ENCODE measurements at places on chromosomes 11 and 22.

DNA sequence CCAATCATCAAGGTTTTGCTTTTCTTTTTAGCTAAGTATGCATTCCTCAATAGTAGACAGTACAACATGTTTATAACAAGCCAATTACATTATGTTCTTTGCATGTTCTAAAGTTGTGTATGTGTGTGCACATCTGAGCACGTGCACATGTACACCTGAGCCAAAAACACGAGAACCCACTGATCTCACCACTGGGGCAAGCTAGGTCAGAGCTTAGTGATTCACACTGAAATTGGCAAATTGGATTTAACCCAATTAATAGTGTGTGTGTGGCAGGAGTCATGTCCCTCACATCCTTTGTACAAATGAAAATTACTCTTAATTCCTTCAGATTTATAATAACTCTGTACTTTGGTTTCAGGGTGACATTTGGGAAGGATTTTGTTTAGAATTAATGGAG, 145.7 kb upstream of the TEAD1 start:
- DNase-seq = no peak

GRCh38 chr11:13258855-13259254, 18.7 kb upstream of the BMAL1 start:
- no peak for DNase-seq

- no peak for DNase-seq
Observed at GRCh38 chr11:76835036-76835435, 25.7 kb upstream of the ACER3 start.

DNA sequence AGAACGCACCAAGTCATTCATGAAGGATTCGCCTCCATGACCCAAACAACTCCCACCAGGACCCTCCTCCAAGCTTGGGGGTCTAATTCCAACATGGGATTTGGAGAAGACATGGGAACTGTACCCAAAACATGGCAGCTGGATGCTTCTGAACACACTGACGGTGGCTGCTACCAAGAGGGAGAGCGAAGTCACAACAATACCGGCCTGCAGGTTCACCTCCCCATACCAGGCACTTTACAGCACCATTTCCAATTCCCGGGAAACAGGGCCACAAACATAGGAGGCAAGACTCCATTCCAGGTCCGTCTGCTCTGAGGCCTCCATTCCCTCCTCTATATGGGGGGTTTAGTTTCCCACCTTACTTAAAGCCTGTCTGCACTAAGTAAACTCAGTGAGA, 75.8 kb downstream of the LINC01488 start:
- no peak for DNase-seq

- no peak for DNase-seq
Observed at GRCh38 chr11:105870516-105871113, 151.4 kb downstream of the MSANTD4 start.

DNA sequence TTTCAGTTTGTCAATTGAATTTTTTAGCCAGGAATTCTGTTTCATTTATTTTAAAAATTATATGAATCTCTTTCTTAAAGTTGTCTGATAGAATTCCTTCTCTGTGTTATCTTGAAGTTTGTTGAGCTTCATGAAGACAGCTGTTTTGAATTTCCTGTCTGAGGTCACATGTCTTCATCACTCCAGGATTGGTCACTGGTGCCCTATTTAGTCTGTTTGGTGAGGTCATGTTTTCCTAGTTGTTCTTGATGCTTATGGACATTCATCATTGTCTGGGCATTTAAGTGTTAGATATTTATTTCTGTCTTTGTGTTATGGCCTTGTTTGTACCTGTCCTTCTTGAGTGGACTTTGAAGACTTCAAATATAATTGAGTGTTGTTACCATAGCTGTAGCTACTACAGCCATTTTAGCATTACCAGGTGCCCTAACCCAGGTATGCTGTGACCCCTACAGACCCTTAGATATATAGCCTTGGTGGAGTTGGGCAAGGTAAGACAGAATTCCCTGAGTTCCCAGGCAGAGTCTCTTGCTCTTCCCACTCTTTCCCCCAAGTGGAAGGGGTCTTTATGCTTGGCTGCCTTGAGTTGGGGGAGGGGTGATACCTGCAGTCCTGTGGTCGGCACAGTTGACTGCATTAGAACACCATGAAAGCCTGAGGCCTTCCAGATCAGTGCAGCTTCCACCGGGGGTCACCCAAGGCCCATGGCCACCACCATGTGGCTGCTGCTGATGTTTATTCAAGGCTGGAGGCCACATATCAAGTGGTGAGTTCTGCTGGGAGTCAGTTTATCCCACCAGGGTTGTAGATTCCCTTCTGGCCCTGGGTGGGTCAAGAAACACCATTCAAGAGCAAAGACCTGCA, 229.6 kb downstream of the DYNC2H1 start:
- no peak for DNase-seq
